H4 (cell line): ENCODE measurements at places on chromosomes 6 and 20. TPM values are rescaled to one million over a fixed set of nuclear protein-coding genes. Genes with fewer than 3 reads are reported as not detected.

LCA5 gene
- total RNA-seq: 1.3 and 2.4 TPM in 2 replicates

HCRTR2 gene
- total RNA-seq: not detected in 2 replicates

FAM209B gene
- not detected in 2 replicates for total RNA-seq

RPL10A gene
- total RNA-seq: 1,521 and 1,556 TPM in 2 replicates

PXMP4 gene
- 2.5 TPM in 2 replicates for total RNA-seq

TMEM74B gene
- 0.52 TPM in 1 of 2 replicates, not detected in the other for total RNA-seq

BHLHE23 gene
- not detected in 2 replicates for total RNA-seq

TSBP1 gene
- total RNA-seq: not detected in 2 replicates

CD24 gene
- total RNA-seq: 240 and 276 TPM in 2 replicates

TUBB2B gene
- 5.1 and 6.6 TPM in 2 replicates for total RNA-seq

RCAN2 gene
- 0.43 and 1.0 TPM in 2 replicates for total RNA-seq

LRRC73 gene
- 1.0 and 1.8 TPM in 2 replicates for total RNA-seq

ARMH2 gene
- not detected in 2 replicates for total RNA-seq

HACE1 gene
- total RNA-seq: 6.7 and 9.4 TPM in 2 replicates

POM121L2 gene
- not detected in 2 replicates for total RNA-seq

HLA-DRA gene
- total RNA-seq: 0.53 and 3.3 TPM in 2 replicates

DEF6 gene
- 0.16 and 0.43 TPM in 2 replicates for total RNA-seq

SLC22A2 gene
- total RNA-seq: not detected in 2 replicates

HUS1B gene
- total RNA-seq: 2.1 TPM in 1 of 2 replicates, not detected in the other

C6orf58 gene
- not detected in 2 replicates for total RNA-seq

CEBPB gene
- 14.8 and 22.1 TPM in 2 replicates for total RNA-seq

MMP24 gene
- 0.33 and 0.68 TPM in 2 replicates for total RNA-seq

CFAP61 gene
- 0.62 TPM in 1 of 2 replicates, not detected in the other for total RNA-seq

SLC2A4RG gene
- 12.9 and 18.8 TPM in 2 replicates for total RNA-seq

RAB44 gene
- total RNA-seq: not detected in 2 replicates

ESR1 gene
- total RNA-seq: not detected in 2 replicates

PLCB1 gene
- 9.0 and 10.6 TPM in 2 replicates for total RNA-seq

OXT gene
- total RNA-seq: not detected in 2 replicates

TMEM170B gene
- total RNA-seq: 0.95 and 1.3 TPM in 2 replicates

SLC39A7 gene
- 64.8 and 69.5 TPM in 2 replicates for total RNA-seq

SLC22A23 gene
- total RNA-seq: 1.9 and 2.6 TPM in 2 replicates

NT5E gene
- total RNA-seq: 0.08 and 0.15 TPM in 2 replicates

HLA-A gene
- 610 and 721 TPM in 2 replicates for total RNA-seq

TULP1 gene
- not detected in 2 replicates for total RNA-seq

BANF2 gene
- not detected in 2 replicates for total RNA-seq

CCN6 gene
- total RNA-seq: not detected in 2 replicates

RWDD2A gene
- total RNA-seq: 1.3 and 1.6 TPM in 2 replicates

EDN3 gene
- not detected in 2 replicates for total RNA-seq

DUSP15 gene
- total RNA-seq: 7.5 and 9.2 TPM in 2 replicates

ZBP1 gene
- not detected in 2 replicates for total RNA-seq

CALHM6 gene
- total RNA-seq: 0.91 TPM in 1 of 2 replicates, not detected in the other

CASS4 gene
- 0.06 and 0.10 TPM in 2 replicates for total RNA-seq

LTB gene
- total RNA-seq: not detected in 2 replicates

EMILIN3 gene
- not detected in 2 replicates for total RNA-seq

REPS1 gene
- total RNA-seq: 19.7 and 25.1 TPM in 2 replicates

RFX6 gene
- not detected in 2 replicates for total RNA-seq

TRIM38 gene
- total RNA-seq: 4.7 and 7.1 TPM in 2 replicates

TRDN gene
- 0.08 and 0.51 TPM in 2 replicates for total RNA-seq

WFDC10B gene
- total RNA-seq: not detected in 2 replicates

IMPG1 gene
- total RNA-seq: 0.14 TPM in 1 of 2 replicates, not detected in the other

SLC22A3 gene
- not detected in 2 replicates for total RNA-seq

NECAB3 gene
- 15.8 and 22.5 TPM in 2 replicates for total RNA-seq

OR2H2 gene
- total RNA-seq: not detected in 2 replicates

SRSF12 gene
- total RNA-seq: not detected in 2 replicates

CST5 gene
- not detected in 2 replicates for total RNA-seq
